Mesenteric fat pad (tissue), 1 donor: ENCODE measurements at places on chromosomes 1 and 21. TPM values are rescaled to one million over a fixed set of nuclear protein-coding genes. Genes with fewer than 3 reads are reported as not detected.

The FPGT gene
- 16.3 TPM for total RNA-seq

The CITED4 gene
- 20.6 TPM for total RNA-seq

The TTC22 gene
- not detected for total RNA-seq

The C8B gene
- not detected for total RNA-seq

The CCDC27 gene
- total RNA-seq = not detected

GRCh38 chr1:245046315-245046714 is 108.5 kb upstream of the KIF26B start:
- DNase-seq = no peak

DNA sequence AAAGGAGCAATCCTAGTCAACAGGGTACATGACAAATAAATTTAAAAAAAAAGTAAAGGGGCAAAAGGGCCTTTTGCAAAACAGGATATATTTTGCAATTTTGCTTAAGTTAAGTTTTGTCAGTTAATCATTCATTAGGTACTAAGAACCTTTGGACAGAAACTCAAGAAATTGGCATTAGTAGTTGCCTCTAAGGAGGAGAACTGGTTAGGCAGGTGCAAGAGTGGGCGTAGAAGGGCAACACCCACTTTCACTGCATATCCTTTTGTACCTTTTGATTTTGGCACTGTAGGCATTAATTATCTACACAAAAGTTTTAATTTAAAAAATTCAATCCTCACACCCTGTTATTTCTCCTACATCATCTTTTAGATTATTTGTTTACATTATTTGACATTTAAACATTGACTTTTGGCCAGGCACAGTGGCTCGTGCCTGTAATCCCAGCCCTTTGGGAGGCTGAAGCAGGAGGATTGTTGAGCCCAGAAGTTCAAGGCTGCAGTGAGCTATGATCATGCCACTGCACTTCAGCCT is 4.3 kb downstream of the DDAH1 start:
- no peak for DNase-seq

DNA sequence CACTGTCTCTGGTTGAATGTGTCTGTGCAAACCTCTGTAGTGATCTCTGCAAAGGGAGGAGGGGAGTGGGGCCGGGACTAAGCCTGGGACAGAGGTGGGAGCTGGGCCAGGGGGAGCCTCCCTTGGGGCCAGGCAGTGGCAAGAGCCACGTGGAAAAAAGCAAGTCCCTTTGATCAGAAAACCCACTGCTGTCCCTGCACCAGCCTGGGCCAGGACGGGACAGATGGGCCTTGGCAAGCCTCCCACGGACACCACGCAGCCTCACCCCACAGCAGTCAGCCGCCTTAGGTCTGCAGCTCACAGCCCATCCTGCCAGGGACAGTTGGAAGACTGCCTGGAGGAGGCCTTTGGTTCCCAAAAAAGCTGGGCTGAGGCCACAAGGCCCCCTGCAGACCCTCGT is 11.7 kb upstream of the TRAPPC10 start:
- no peak for DNase-seq

DNA sequence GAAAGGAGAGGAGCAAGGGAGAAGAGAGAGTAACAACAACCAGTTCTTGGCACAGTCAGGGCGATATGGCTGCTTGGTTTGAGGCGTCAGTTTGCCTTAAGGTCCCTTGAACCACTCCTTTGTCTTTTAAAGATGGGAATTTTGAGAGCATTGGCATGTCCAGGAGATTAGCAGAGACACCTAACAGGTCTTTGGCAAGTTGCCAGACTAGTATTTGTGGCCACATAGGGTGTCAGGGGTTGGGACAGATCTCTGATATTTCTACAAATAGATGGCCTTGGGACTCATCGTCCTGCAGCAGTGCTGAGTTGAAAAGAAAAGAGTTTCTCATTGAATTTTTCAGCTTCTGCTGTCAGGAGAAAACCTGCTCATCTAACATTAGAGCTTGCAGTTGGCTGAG is 55.3 kb upstream of the KCND3 start:
- DNase-seq = no peak

- no peak for DNase-seq
Measured at GRCh38 chr1:87702455-87702854, 373.8 kb downstream of the LMO4 start.

- DNase-seq = no peak
Measured at GRCh38 chr1:228807904-228808605, 72.8 kb downstream of the RHOU start.
